Fibroblast of skin of right quadriceps (primary cell): ENCODE measurements at places on chromosomes 5 and 9.

GRCh38 chr5:11420969-11421368, 483.3 kb downstream of the CTNND2 start:
- DNase-seq, result no peak

DNA sequence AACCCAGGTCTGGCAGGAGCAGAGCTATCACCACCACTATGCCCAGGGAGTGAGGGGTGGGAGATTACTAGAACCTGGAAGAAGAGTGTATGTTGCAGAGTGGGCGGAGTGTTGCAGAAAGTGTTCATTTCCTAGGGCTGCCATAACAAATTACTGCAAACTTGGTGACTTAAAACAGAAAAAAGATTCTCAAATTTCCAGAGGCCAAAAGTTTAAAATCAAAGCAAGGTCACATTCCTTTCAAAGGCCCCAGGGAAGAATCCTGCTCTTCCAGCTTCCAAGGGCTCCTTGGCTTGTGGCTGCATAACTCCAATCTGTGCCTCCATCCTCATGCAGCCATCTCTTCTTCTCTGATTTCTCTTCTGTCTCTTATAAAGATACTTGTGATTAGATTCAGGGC, 30.6 kb upstream of the SPINK4 start:
- DNase-seq, result no peak

DNA sequence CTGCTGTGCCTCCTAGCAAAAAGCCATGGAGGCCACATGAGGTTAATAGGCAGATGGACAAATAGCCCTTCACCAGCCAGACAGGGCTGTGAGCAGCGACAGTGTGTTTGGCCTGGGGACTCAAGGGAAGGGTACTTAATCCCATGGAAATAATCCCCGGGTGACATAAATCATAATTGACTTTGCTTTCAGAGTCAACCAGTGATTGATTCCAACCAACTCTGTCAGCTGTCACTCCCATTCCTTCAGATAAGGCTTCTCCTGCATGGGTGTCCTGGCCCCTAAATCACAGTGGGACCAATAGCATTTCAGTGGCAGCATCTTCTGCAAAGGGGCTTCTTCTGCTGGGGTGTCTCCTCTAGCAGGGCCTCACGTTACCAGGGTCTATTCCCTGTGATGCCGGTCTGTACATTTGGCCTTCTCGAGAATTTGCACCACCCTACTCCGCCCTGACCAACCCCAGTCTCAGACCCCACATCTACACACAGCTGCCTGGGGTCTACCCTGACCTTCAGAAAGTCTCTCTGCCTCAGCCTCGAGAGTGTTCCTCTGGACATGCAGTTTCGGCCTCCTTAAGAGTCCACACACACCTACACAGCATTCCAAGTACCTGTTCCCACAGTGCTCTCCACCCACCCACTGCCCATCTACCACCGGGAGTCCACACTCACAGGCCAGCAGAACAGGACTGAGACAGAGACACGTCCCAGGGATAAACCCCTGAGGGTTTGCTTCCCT, 3.7 kb downstream of the CLTB start:
- no peak for DNase-seq

- DNase-seq, result peak; percentile 75
Measured at GRCh38 chr9:101311758-101312420, 72.9 kb downstream of the BAAT start.

GRCh38 chr9:13127131-13127530, 152.4 kb downstream of the MPDZ start:
- DNase-seq, result no peak

DNA sequence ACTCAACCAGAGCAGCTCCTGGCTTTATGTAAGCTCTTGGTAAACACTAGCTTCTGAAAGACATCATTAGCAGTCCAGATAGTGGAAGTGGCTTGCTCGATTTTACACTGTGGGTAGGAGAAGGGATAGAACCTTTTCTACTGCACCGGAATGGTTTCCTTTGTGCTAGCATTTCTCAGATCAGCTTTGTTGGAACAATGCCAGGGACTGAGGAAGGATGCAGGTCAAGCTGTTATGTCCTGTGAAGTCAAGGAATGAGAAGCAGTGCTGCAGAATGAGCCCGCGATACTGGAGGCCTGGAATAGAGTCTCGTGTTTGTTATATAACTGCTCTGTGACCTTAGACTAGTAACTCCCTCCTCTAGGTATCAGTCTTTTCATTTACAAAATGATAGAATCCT, 233.6 kb downstream of the GABRB2 start:
- DNase-seq, result no peak

GRCh38 chr9:37668116-37668601, 17.4 kb downstream of the FRMPD1 start:
- DNase-seq, result no peak

DNA sequence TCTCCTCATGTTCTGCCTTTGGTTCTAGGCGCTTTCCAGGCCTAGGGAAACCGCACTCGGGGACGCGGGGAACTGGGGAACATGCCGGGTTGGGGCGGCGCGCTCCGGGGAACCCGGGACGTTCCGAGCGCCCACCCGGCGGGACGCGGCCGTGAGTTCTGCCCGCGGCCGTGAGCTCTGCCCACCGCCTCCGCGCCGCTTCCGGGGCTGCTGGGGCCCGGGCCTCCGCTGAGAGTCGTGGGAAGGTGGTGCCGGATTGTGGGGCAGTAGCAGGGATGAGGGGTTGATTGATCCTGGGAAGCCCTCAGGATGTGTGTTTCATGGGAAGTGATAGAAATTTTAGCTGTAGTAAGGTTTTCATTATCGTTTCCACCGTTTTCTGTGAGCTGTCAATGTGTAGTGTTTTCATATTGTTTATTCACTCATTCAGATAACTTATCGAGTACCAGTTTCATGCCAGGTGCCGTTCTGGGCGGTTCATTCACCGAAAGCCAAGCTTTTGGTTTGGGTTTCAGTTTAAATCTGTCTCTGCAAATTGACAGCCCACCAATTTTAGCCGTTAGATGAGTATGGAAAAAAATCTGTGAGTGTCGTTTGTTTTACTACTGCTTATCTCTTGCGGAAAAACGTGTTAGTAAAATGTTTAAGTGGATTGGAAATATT, 657 bp downstream of the MTRR start:
- DNase-seq, result no peak

- DNase-seq, result no peak
Measured at GRCh38 chr5:112331892-112332291, 87.2 kb downstream of the EPB41L4A start.

- DNase-seq, result no peak
Measured at GRCh38 chr5:147635882-147636728, 126.2 kb upstream of the DPYSL3 start.

GRCh38 chr5:1511651-1512540, 11.9 kb downstream of the LPCAT1 start:
- peak; percentile 14 for DNase-seq

- DNase-seq, result no peak
Measured at GRCh38 chr5:113433071-113433470, 1.7 kb downstream of the TSSK1B start.

DNA sequence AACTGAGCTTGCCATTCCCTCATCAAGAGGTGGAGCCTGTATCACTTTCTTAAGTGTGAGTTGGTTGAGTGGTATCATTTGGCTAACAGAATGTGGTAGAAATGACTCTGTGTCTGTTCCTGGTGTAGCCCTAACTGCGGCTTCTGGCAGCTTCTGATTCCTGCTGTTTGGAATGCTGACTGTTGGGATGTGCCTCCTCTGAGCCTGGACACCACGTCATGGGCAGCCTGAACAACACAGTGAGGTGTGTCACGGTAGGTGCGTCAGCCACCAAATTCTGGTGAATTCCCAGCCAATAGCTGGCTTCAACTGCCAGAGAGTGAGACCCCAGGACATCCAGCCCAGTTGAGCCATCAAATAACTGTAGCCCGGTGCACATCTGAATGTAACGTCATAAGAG, 6.1 kb upstream of the C9orf152 start:
- DNase-seq, result peak; percentile 33

- no peak for DNase-seq
Measured at GRCh38 chr5:123425431-123425830, 2.2 kb upstream of the CEP120 start.

- DNase-seq, result no peak
Measured at GRCh38 chr5:177442066-177442826, 4.4 kb upstream of the PRR7 start.

GRCh38 chr5:77995793-77996409, 219.8 kb upstream of the TBCA start:
- no peak for DNase-seq

- DNase-seq, result peak; percentile 11
Measured at GRCh38 chr5:74075501-74076484, 449.8 kb downstream of the ARHGEF28 start.

- DNase-seq, result no peak
Measured at GRCh38 chr9:37639109-37639762, 11.5 kb upstream of the FRMPD1 start.

DNA sequence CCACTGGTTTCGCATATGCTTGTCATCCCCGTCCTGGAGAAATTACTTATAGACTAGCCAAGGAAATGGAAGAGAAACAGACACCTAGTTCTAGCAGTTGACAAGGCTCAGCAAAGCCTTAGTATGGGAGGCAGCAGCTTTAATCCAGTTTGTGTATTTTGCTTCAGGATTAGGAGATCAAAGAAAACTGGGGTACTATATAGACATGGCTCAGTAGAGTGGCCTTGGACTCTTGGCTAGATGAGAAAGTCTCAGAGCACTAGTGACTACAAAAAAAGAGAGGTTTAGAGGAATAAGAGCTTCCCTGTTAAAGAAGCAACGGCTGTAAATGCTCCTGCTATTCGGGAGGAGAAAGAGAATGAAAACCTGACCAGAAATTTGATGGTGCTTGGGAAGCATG, 349.1 kb downstream of the CTNND2 start:
- DNase-seq, result no peak

- DNase-seq, result no peak
Measured at GRCh38 chr5:131899686-131900085, 45.8 kb downstream of the MEIKIN start.

- DNase-seq, result peak; percentile 61
Measured at GRCh38 chr5:154364771-154365170, 81.0 kb upstream of the SAP30L start.

GRCh38 chr5:6279607-6280006, 98.7 kb downstream of the MED10 start:
- DNase-seq, result no peak

- DNase-seq, result no peak
Measured at GRCh38 chr5:73204332-73204731, 31.3 kb downstream of the TMEM174 start.

GRCh38 chr9:16552252-16552651, 318.2 kb downstream of the BNC2 start:
- DNase-seq, result no peak

- DNase-seq, result no peak
Measured at GRCh38 chr5:154686490-154686889, 68.7 kb upstream of the LARP1 start.

- no peak for DNase-seq
Measured at GRCh38 chr9:6630502-6631206, 14.9 kb downstream of the GLDC start.

DNA sequence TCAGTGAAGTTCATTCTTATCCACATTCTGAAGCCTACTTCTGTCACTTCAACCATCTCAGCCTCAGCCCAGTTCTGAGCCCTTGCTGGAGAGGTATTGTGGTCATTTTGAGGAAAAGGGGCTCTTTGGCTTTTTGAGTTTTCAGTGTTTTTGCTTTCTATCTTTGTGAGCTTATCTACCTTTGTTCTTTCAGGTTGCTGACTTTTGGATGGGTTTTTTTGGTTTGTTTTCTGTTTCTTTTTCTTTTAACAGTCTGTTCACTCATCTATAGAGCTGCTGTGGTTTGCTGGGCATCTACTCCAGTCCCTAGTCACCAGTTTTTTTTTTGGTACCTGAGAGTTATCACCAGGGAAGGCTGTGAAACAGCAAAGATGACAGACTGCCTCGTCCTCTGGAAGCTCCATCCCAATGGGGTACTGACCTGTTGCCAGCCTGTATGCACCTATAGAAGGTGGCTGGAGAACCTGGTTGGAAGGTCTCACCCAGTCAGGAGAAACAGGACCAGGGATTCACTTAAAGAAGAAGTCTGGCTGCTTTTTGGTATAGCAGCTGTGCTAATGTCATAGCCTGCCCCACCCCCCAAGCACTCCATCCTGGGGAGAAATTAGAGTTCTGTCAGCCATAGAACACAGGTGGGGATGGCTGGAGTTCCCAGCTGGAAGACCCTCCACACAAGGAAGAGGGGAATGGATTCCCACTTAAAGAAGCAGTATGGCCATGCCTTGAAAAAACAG, 138.6 kb upstream of the TSLP start:
- DNase-seq, result no peak

- no peak for DNase-seq
Measured at GRCh38 chr5:98933445-98934072, 4.8 kb upstream of the CHD1 start.

- DNase-seq, result no peak
Measured at GRCh38 chr5:73204733-73205132, 31.7 kb downstream of the TMEM174 start.
